Neural crest cell (in vitro differentiated cells): ENCODE measurements at places on chromosomes 7 and 10.

- DNase-seq = no peak
Observed at GRCh38 chr7:97868788-97869187, 3.4 kb downstream of the ASNS start.

DNA sequence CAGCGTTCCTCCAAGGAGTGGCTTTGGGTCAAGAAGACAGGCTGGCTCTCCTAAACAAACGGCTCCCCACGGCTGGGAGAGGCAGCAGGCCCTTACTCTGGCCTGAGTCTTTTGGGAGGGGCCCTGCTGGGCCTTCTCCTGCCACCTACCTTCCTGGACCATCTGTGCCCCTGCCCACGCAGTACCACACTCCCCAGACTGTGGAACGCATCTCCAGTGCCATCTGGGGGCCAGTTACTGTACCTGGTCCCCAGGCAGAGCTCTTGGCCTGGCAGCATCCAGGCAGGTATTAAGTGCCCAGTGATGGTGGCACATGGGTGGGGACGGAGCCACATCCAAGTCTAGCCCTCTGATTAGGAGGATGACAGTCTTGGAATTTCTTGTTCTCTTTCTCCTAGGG, 14.4 kb downstream of the ALKBH4 start:
- DNase-seq = no peak

- DNase-seq = no peak
Observed at GRCh38 chr7:139671967-139672366, 105.8 kb downstream of the HIPK2 start.

DNA sequence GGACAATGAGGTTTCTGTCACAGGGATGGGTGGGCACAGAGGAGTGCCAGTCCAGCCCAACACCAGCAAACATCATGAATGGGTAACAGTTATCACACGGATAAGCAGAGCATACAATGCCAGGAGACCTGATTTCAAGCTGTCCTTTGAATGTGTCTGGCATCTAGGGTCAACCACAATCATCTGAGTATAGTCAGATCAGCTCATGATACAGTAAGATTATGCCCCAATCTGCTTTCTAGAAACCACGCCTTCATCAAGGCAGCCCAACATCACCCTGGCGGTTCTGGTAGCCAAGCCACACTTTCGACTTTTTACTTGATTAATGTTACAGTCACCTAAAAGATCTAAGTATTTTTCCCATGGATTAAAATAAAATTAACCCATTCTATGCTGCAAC, 10.5 kb downstream of the FAM171A1 start:
- no peak for DNase-seq

DNA sequence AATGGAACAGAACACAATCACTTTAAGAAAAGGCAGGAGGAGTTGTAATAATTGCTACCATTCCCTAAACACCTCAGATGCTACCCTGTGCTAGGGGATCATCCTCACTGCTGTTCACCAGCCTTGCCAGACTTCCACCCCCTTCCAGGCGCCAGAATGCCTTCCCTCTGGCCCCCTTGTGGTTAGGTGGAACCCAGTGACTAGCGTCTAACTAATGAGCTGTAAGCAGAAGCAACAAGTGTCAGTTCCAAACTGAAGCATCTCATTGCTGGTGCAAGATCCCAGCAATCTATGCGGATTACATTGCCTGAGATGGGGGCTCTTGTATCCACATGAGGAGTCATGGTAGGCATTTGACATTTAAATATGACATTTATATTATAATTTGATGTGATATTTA, 86.6 kb downstream of the FRMD4A start:
- no peak for DNase-seq

GRCh38 chr10:117936566-117936965, 110.2 kb downstream of the RAB11FIP2 start:
- no peak for DNase-seq

- no peak for DNase-seq
Observed at GRCh38 chr10:50473756-50474155, 150.0 kb downstream of the SGMS1 start.
